SJSA1 (cell line): ENCODE measurements at places on chromosomes 1 and 21.

GRCh38 chr1:13583595-13583965 lies at the start of gene PDPN:
TSS of gene PDPN (plus strand) at chr1:13583832. CDS start at chr1:13584034, 202 bp downstream.
- peak; percentile 76 for DNase-seq

- no peak for DNase-seq
Measured at GRCh38 chr1:181087400-181087901, 1.0 kb upstream of the IER5 start.

- no peak for DNase-seq
Measured at GRCh38 chr1:201726700-201727099, 102.3 kb upstream of the IPO9 start.

DNA sequence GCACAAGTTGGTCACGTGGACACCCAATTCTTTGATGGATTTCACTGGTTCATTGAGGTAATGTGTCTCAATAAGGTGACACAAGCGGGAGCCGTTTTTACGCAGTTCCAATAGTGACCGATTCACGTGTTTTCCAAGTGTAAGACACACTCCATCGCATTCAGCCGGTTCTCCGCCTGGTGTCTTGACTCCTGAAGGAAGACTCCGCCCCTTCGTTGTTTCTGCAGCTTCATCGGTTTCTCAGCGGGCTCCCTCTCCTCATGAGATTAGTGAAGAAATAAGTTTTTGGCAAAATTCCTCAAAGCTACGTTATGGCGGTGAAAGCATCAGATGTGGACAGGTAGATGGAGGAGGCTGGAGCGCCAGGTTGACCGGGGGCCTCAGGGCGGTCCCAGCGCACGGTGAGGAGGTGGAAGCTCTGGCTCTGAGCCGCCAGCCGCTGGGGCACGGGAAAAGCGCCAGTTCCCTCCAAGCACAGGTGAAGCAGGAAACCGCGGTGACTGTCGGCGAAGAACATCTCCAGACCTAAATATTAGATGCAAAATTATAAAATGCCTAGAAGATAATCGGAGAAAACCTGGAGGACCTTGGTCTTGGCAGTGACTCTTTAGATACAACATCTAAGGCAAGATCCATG lies 21.0 kb downstream of the CD2 start:
- no peak for DNase-seq

- DNase-seq = no peak
Measured at GRCh38 chr1:182869241-182869666, 30.1 kb downstream of the DHX9 start.

DNA sequence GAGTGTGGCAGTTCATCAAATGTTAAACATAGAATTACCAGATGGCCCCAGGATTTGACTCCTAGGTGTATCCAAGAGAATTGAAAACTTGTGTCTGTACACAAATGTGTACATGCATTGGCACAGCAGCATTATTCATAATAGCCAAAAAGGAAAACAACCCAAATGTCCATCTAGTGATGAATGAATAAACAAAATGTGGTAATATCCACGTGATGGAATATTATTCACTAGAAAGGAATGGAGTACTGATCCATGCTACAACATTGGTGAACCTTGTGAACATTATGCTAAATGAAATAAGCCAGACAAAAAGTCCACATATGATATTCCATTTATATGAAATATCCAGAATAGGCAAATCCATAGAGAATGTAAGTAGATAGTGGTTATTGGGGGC lies 77.7 kb downstream of the RAVER2 start:
- DNase-seq = no peak
